ENCODE measurements at places on chromosomes 1 and 21.
A peak's percentile ranks its signal among the peaks of the same experiment; 100 is the strongest.

GRCh38 chr1:58932859-58933598 is 149.2 kb upstream of the JUN start:
- no peaks in the 10 kb centered on the region for H3K36me3 ChIP-seq
- no peak overlapping the region for H3K4me3 ChIP-seq
- no peak overlapping the region for H3K27ac ChIP-seq
- no peaks in the 10 kb centered on the region for H3K27me3 ChIP-seq
- H3K4me1 ChIP-seq = peaks cover 2% of the 10 kb centered on the region

DNA sequence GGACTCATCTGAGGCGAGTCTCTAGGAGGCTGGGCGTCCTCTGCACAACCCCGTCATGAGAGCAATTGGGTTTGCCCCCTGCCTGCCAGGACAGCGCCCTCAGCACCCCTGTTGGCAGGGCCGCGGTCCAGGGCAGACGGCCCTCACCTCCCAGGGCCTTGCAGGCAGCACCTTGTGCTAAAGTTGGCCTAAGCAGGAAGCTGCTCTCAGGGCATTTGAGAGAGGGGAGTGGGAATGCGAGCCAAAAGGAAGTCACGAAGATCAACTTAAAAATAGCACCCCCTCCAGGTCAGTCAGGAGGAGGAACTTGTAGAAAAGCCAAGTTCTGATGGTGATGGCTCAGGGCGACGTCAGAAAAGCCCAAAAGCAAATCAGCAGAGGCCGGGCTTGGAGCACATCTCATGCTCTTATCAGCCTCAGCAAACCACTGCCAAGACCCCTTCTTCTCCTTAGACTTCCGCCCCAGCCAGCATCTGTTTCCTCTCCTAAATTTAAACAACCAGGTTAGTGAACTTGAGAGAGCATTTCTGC is 12.6 kb upstream of the ADORA3 start:
- H3K27ac ChIP-seq = no peak overlapping the region
- no peak overlapping the region for H3K4me3 ChIP-seq
- no peaks in the 10 kb centered on the region for H3K27me3 ChIP-seq
- no peaks in the 10 kb centered on the region for H3K36me3 ChIP-seq

DNA sequence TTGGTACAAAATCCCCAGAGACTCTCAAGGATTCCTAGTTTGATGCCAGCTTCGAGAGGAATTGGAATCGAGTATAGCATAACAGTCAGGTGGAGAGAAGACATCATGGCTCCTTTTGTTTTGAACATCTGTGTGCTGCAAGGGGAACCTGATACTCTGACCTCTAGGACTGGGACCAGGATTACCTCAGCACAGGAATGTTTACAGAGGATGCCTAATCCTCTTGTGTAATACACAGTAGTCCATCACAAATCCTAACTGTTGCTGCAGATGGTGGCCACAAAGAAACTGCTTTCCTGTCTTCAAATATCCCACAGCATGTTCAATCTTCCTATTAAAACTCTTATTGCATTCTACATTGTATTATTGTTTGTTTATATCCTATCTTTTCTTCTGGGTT is 111.8 kb upstream of the PRMT6 start:
- H3K27me3 ChIP-seq = no peaks in the 10 kb centered on the region
- DNase-seq = no peak
- H3K27ac ChIP-seq = no peak overlapping the region
- no peak overlapping the region for H3K4me3 ChIP-seq
- no peaks in the 10 kb centered on the region for H3K4me1 ChIP-seq
- no peaks in the 10 kb centered on the region for H3K36me3 ChIP-seq

DNA sequence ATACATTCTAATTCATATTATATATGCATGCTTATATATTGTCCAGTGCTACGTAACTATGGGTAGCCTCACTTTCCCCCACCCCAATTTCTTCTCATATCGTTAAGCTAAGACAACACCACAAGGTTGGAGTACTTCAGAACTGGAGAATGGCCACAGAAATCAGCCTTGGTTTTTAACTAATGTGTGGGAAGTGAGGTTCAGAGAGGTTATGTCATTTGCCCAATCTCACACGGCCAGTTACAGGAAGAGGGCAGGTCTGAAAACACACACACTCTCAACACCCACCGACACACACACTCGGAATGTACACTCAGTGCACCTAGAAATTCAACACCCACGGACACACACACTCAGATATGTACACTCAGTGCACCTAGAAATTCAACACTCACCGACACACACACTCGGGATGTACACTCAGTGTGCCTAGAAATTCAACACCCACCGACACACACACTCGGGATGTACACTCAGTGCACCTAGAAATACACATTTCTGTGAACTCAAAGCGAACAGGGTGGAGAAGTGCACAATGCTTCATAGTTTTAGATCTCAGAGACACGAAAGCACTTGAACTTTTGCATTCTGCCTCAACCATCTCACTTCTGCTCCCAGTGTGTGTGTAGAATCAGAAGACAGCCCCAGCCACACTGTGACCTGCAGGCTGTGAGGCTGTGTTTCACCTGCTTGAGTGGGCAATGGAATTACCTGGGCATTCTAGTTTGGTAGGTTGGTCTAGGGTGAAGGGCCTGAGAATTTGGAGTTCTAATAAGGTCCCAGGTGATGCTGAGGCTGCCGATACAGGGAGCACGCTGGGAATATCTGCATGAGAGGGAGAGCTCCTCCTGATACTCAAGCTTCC is 170.4 kb downstream of the CLIC6 start:
- H3K4me1 ChIP-seq = peaks cover 32% of the 10 kb centered on the region
- no peak for DNase-seq
- no peak overlapping the region for H3K4me3 ChIP-seq
- no peaks in the 10 kb centered on the region for H3K27me3 ChIP-seq
- H3K27ac ChIP-seq = no peak overlapping the region

- no peaks in the 10 kb centered on the region for H3K36me3 ChIP-seq
- DNase-seq = no peak
- no peaks in the 10 kb centered on the region for H3K4me1 ChIP-seq
Observed at GRCh38 chr1:205826016-205826806, 13.2 kb upstream of the SLC41A1 start.

- no peaks in the 10 kb centered on the region for H3K4me1 ChIP-seq
- H3K36me3 ChIP-seq = no peaks in the 10 kb centered on the region
- no peak overlapping the region for H3K27ac ChIP-seq
- H3K4me3 ChIP-seq = no peak overlapping the region
Observed at GRCh38 chr1:8345621-8346415, 27.9 kb downstream of the SLC45A1 start.

GRCh38 chr21:35711661-35712060 is 348.7 kb downstream of the SETD4 start:
- no peaks in the 10 kb centered on the region for H3K36me3 ChIP-seq
- H3K4me1 ChIP-seq = no peaks in the 10 kb centered on the region
- no peak overlapping the region for H3K4me3 ChIP-seq

DNA sequence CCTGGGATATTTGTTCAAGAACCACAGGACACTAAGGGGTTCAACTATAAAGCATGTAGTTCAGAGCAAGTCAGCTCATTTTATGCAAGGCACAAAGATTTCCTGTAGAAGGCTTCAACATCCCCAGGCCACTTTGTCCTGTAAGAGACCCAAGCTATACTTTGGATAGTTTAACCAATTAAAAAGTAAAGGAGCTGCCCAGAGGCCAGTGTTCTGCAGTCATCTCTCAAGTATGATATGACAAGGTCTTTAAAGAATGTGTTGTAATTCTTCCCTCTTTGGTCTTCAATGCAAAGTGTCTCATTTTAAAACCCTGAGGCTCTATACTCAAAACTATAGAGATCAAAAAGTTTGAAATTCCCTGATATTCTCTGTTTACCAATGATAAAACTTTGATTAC is 34.1 kb downstream of the KRTAP20-3 start:
- H3K27ac ChIP-seq = no peak overlapping the region
- no peaks in the 10 kb centered on the region for H3K36me3 ChIP-seq
- no peak for DNase-seq

- no peak overlapping the region for H3K4me3 ChIP-seq
- H3K27ac ChIP-seq = no peak overlapping the region
- no peaks in the 10 kb centered on the region for H3K27me3 ChIP-seq
- peaks cover 9% of the 10 kb centered on the region for H3K4me1 ChIP-seq
Observed at GRCh38 chr1:56289260-56289659, 290.1 kb downstream of the PLPP3 start.

- no peak overlapping the region for H3K4me3 ChIP-seq
- H3K27ac ChIP-seq = no peak overlapping the region
- no peaks in the 10 kb centered on the region for H3K27me3 ChIP-seq
Observed at GRCh38 chr1:21775985-21776562, 6.9 kb downstream of the USP48 start.

GRCh38 chr1:10160907-10161490 is 49.4 kb upstream of the KIF1B start:
- peaks cover 21% of the 10 kb centered on the region for H3K36me3 ChIP-seq
- H3K27me3 ChIP-seq = no peaks in the 10 kb centered on the region
- H3K4me3 ChIP-seq = no peak overlapping the region
- H3K4me1 ChIP-seq = no peaks in the 10 kb centered on the region
- no peak for DNase-seq
- H3K27ac ChIP-seq = no peak overlapping the region

GRCh38 chr1:53025769-53026112 is 36.3 kb upstream of the PODN start:
- H3K4me1 ChIP-seq = no peaks in the 10 kb centered on the region
- H3K4me3 ChIP-seq = no peak overlapping the region
- no peaks in the 10 kb centered on the region for H3K27me3 ChIP-seq
- H3K36me3 ChIP-seq = no peaks in the 10 kb centered on the region
- H3K27ac ChIP-seq = no peak overlapping the region

DNA sequence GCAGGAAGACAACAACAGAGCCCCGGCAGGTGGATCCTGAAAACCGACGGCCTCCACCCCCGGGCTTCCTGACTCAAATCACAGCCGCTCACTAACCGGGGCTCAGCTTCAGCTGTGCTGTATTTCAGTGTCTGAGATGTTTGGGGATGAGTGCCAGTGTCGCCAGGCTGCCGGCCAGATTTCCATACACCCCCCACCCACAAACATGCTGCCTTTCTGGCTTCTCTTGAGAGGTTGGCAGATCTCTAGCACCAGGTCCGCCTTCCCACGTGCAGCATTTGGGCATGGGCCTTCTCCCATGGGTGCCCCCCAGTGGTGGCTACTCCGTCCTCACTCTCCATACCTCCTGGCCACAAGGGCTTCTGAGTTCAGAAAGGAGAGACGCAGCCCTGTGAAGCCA is 34.8 kb downstream of the KCNAB2 start:
- H3K27ac ChIP-seq = no peak overlapping the region
- no peaks in the 10 kb centered on the region for H3K4me1 ChIP-seq
- H3K36me3 ChIP-seq = no peaks in the 10 kb centered on the region
- H3K4me3 ChIP-seq = no peak overlapping the region
- DNase-seq = no peak
- 0 out of 2 replicates have a peak, but pooled peaks cover 2% of the 10 kb centered on the region for H3K27me3 ChIP-seq

DNA sequence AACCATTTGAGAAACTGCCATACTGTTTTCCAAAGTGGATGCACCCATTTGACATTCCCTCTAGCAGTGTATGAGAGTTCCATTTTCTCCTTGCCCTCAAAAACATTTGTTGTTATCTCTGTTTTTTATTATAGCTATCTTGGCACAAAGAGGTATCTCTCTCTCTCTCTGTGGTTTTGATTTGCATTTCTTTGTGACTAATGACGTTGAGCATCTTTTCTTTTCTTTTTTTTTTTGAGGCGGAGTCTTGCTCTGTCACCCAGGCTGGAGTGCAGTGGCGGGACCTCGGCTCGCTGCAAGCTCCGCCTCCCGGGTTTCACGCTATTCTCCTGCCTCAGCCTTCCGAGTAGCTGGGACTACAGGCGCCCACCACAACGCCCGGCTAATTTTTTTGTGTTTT is 17.4 kb upstream of the ZMYM6 start:
- no peak overlapping the region for H3K27ac ChIP-seq
- no peaks in the 10 kb centered on the region for H3K36me3 ChIP-seq
- H3K27me3 ChIP-seq = no peaks in the 10 kb centered on the region
- DNase-seq = peak; percentile 50
- no peaks in the 10 kb centered on the region for H3K4me1 ChIP-seq
- no peak overlapping the region for H3K4me3 ChIP-seq

DNA sequence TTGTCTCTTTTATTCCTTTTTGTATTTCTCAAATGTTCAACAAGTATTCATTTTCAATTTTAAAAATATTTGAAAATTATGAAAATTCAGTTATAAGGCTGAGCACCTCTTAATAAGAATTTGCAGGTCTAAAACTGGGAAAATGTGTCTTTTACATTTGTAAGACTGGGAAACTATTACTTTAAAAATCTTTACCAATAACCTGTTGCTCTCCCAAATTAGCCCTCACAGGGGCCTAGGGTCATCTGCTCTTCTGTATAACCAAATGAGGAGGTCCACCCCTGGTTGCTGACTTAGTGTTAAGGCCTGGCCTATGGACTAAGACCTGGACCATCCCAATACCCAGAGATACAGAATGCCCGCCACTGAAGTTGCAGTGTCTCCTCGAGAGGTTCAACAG is 280.5 kb downstream of the PLPP3 start:
- H3K27ac ChIP-seq = no peak overlapping the region
- no peaks in the 10 kb centered on the region for H3K27me3 ChIP-seq
- H3K4me1 ChIP-seq = no peaks in the 10 kb centered on the region
- no peaks in the 10 kb centered on the region for H3K36me3 ChIP-seq

- H3K4me1 ChIP-seq = no peaks in the 10 kb centered on the region
- no peaks in the 10 kb centered on the region for H3K36me3 ChIP-seq
- H3K27me3 ChIP-seq = no peaks in the 10 kb centered on the region
- no peak overlapping the region for H3K27ac ChIP-seq
Observed at GRCh38 chr1:100703716-100704115, 15.8 kb upstream of the VCAM1 start.

GRCh38 chr1:24489674-24490073 is 13.0 kb upstream of the RCAN3 start:
- DNase-seq = no peak
- H3K4me3 ChIP-seq = no peak overlapping the region
- no peaks in the 10 kb centered on the region for H3K27me3 ChIP-seq
- no peaks in the 10 kb centered on the region for H3K36me3 ChIP-seq
- no peak overlapping the region for H3K27ac ChIP-seq

DNA sequence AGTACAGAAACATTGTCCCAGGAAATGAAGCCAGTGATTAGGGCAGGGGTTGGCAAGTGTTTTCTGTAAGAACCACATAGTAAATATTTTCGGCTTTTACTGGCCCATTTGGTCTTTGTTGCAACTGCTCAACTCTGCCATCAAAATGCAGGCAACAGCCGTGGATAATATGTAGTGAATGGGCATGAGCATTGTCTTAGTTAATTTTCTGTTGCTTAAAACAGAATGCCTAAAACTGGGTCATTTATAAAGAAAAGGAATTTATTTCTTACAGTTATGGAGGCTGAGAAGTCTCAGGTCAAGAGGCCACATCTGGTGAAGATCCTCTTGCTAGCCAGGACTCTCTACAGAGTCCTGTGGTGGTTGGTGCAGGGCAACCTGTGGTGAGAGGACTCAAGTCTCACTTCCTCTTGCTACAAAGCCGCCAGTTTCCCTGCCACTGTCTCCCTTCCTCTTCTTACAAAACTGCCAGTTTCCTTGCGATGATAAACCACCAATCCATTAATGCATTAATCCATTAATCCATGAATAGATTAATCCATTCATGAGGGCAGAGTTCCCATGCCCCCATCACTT is 166.4 kb downstream of the PSMG1 start:
- H3K27ac ChIP-seq = no peak overlapping the region
- H3K4me3 ChIP-seq = no peak overlapping the region
- no peaks in the 10 kb centered on the region for H3K36me3 ChIP-seq
- H3K4me1 ChIP-seq = peaks cover 5% of the 10 kb centered on the region
- H3K27me3 ChIP-seq = no peaks in the 10 kb centered on the region

GRCh38 chr1:18058981-18059605 is 48.5 kb upstream of the IGSF21 start:
- no peaks in the 10 kb centered on the region for H3K4me1 ChIP-seq
- peaks cover 3% of the 10 kb centered on the region for H3K27me3 ChIP-seq
- no peak overlapping the region for H3K27ac ChIP-seq
- no peak overlapping the region for H3K4me3 ChIP-seq
- DNase-seq = no peak

- H3K36me3 ChIP-seq = no peaks in the 10 kb centered on the region
- H3K27ac ChIP-seq = no peak overlapping the region
- H3K4me1 ChIP-seq = no peaks in the 10 kb centered on the region
Observed at GRCh38 chr1:208951026-208951525, 632.4 kb upstream of the CAMK1G start.

Data from H1 (cell line).